ENCODE measurements at places on chromosomes 2 and 18. TPM values are rescaled to one million over a fixed set of nuclear protein-coding genes. Genes with fewer than 3 reads are reported as not detected.
A peak's percentile ranks its signal among the peaks of the same experiment; 100 is the strongest.

Gene DSG4
- total RNA-seq, result not detected

Gene SETBP1
- total RNA-seq, result 32.2 TPM

Gene IL1RN
- not detected for total RNA-seq

Gene SCN9A
- 23.7 TPM for total RNA-seq

Gene ZSWIM2
- not detected for total RNA-seq

Gene HOXD9
- total RNA-seq, result not detected

Gene RRM2
- total RNA-seq, result 79.8 TPM

Gene GREB1L
- 11.0 TPM for total RNA-seq

DNA sequence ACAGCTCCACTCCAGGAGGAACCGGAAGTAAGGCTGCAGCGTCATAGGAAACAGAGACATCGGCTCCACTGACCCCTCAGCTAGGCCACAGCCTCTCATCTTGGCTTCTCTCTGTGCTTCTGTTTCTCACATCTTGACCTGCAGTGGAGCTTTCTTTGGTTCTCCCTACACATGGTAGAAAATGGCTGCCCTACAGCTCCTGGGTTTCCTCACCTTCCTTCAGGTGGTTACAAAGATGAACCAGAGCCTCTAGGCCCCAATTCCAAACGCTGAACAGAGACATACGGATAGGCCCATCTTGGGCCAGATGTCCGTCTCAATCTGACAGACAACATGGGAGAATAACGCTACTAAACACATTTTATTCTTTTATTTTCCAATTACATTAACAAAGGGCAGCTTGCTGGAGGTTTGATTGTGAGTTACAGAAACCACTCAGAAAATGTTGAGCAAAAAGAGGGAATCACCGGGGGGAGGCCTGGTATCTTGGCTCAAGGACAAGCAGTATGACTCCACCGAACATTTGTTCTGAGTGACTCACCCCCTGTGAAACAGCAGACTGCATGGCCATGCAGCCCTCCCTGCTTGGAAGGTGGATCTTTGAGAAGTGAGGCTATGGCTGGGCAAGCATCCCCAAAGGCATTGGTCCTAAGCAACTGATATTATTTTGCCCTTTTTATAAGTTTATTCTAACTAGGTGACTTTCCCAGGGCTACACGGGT is 303.5 kb downstream of the CDCA7 start:
- DNase-seq, result no peak
- H3K36me3 ChIP-seq, result no peaks in the 10 kb centered on the region
- peaks cover 2% of the 10 kb centered on the region for H3K27me3 ChIP-seq
- peaks cover under 1% of the 10 kb centered on the region for H3K4me1 ChIP-seq

DNA sequence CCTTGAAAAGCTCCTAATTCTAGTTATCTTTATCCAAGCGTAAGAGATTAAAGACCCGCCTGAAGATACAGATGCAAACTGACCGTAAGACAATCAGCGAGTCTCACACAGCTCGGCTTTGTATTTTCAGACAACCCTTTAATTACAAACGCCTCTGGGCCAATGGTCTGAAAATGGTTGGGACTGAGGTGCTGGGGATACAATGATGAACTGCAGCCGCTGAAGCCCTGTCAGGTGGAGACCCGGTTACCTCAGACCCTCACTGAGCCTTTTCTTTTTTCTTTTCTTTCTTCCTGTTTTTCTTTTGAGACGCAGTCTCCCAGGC is 715 bp upstream of the CFAP36 start:
- H3K27me3 ChIP-seq, result no peaks in the 10 kb centered on the region
- DNase-seq, result no peak
- H3K4me1 ChIP-seq, result peaks cover 12% of the 10 kb centered on the region
- H3K36me3 ChIP-seq, result peaks cover 2% of the 10 kb centered on the region
- peak overlapping the region; percentile 99 for H3K4me3 ChIP-seq

DNA sequence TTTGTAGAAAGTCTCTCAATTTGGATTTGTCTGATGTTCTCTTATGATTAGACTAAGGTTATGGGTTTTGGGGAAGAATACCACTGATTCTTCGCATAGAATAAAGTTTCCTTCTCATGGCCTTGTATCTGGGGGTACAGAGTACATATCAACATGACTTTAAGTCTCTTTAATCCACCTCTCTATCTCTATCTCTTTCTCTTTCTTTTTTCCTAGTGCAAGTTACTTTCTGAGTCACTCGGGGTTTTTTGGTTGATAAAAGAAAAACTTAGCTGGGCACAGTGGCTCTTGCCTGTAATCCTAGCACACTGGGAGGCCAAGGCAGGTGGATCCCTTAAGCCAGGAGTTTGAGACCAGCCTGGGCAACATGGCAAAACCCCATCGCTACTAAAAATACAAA is 100.1 kb upstream of the MAP4K3 start:
- H3K4me1 ChIP-seq, result peaks cover 27% of the 10 kb centered on the region
- no peak for DNase-seq
- H3K27ac ChIP-seq, result no peak overlapping the region

DNA sequence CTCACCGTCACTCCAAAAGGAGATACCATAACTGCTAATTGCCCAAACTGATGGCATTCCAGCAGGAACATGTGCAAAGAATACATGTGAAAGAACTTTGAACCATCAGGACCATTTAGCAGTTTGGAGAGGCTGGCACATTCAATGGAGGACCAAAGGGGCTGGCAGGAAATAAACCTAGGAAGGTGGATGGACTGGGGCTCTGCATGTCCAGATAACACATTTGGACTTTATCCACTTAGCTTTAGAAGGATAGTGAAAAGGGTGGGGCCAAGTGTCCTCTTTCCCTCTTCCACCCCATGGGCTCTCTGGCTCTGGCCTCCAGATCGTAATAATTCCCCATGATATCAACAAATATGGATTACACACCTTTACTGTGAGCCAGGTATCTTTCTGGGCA is 80.0 kb upstream of the STPG4 start:
- no peak overlapping the region for H3K4me3 ChIP-seq
- H3K27ac ChIP-seq, result no peak overlapping the region
- DNase-seq, result no peak
- peaks cover 11% of the 10 kb centered on the region for H3K4me1 ChIP-seq
- peaks cover 24% of the 10 kb centered on the region for H3K27me3 ChIP-seq

DNA sequence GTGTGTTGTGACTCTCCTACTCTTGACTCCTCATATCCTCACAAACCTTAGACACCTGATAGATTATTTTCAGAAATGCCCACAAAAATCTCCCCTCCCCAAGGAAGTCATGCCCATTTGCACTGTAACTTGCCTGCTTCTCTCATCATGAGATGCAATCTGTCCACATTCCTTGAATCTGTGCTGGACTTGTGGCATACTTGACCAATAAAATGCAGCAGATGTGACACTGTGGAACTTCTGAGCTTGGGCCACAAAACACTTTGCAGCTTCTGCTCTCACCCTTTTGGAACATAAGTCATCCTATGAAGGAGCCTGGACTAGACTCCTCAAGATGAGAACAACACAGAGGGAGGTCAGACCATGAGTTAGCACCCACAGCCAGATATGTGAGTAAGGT is 4.4 kb upstream of the PID1 start:
- no peak overlapping the region for H3K27ac ChIP-seq
- no peaks in the 10 kb centered on the region for H3K36me3 ChIP-seq
- H3K27me3 ChIP-seq, result peaks cover 33% of the 10 kb centered on the region
- DNase-seq, result no peak
- H3K4me1 ChIP-seq, result peaks cover 6% of the 10 kb centered on the region

DNA sequence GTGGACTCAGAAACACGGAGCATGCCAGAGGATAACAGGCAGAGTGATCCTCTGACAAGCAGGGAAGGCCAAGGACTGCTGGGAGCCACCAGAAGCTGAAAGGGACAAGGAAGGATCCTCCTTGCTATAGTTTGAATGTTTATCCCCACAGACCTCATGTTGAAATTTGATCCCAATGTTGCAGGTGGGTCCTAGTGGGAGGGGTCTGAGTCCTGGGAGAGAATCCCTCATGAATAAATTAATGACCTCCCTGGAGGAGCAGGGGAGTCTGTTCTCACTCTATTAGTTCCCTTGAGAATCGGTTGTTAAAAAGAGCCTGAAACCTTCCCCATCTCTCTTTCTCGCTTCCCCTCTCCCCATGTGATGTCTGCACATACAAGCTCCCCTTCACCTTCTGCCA is 124.4 kb downstream of the FBXO15 start:
- no peak overlapping the region for H3K27ac ChIP-seq
- H3K4me3 ChIP-seq, result no peak overlapping the region
- H3K4me1 ChIP-seq, result peaks cover 3% of the 10 kb centered on the region
- no peaks in the 10 kb centered on the region for H3K36me3 ChIP-seq

DNA sequence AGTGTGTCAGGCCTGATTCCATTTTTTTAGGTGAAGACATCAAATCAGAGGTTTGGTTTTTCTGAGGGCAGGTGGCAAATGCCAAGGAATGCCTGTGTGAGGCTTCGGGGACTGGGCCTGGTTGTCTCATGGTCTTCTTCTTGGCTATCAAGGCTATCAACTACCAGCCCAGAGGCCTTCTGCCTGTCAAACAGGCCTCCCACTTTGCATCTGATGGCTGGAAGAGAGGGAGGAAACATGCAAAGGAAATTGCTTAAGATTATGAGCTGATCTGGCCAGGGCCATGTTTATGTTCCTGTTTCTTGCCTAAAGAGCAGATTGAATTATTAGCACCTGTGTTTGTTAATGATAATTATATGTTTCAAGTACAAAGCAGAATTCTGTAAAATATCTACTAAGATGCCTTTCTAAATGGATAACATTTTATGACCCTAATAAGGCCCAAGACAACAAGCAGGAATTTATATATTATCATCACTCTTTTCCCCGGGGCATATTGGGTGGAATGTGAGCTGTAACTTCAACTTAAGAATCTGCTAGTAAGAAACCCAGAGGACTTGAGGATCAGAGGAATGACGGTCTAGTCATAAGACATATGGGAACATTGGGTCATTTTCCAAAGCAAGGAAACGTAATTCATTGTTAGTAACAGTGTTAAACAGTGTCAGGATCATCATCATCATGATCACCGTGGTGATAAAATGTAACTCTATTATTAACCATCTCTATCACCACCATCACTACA is 123.2 kb downstream of the LYPD6B start:
- H3K27ac ChIP-seq, result no peak overlapping the region
- peaks cover 37% of the 10 kb centered on the region for H3K36me3 ChIP-seq
- peaks cover 43% of the 10 kb centered on the region for H3K4me1 ChIP-seq
- H3K4me3 ChIP-seq, result no peak overlapping the region

DNA sequence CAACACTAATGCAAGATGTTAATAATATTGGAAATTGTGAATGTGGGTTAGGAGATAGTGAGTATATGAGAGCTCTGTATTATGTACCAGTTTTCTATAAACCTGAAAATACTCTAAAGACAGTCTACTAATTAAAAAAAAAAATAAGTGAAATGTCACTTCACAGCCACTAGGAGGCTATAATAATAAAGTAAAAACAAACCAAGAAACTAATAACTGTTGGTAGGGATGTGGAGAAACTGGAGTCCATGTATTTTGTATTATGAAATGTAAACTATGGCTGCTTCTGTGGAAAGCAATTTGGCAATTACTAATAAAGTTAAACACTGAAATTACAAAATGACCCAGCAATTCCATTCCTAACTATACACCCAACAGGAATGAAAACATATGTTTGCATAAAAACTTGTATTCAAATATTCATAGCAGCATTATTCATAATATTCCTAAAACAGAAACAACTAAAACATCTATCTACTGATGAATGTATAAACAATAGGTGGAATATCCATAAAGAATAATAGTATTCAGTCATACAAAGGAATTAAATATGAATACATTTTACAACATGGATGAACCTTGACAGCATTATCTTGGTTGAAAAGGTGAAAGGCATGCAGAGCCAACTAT is 36.2 kb downstream of the CCDC178 start:
- no peak overlapping the region for H3K4me3 ChIP-seq
- H3K36me3 ChIP-seq, result no peaks in the 10 kb centered on the region
- peaks cover 11% of the 10 kb centered on the region for H3K4me1 ChIP-seq
- DNase-seq, result no peak
- H3K27me3 ChIP-seq, result no peaks in the 10 kb centered on the region

DNA sequence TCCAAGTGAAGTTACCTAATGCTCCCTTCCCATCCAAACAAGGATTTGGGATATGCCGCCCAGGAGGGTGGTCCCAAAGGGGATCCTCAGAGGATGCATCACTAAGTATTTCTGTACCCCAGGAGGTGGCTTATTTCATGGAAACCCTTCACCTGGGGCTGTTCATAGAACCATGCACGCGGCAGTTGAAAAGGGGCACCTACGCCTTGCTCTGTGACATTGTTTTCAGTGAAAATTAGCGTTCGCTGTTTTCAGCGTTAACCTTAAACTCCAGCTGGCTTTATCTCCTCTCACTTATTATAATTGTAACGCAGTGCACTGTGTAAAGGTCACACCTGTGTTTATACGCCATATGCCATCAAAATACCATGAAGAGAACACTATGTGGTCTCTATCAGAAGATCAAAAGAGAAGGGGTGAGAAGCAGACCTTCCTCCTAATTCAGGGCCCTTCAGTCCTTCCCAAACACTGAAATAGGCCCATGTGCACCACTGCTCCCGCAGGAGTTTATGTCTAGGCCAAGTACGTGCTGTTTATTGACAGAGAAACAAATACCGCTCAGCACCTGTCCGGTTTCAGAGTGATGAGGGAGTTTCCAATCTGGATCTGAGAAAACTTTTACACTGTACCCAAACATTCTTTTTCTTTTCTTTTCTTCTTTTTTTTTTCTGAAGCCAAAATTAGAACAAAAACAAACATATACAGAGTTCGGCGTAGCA is 162.1 kb downstream of the BCL2 start:
- no peak overlapping the region for H3K4me3 ChIP-seq
- H3K4me1 ChIP-seq, result peaks cover 8% of the 10 kb centered on the region
- DNase-seq, result no peak
- H3K27ac ChIP-seq, result no peak overlapping the region
